ENCODE measurements at places on chromosomes 1 and 21.

GRCh38 chr1:227333423-227333822 is 15.1 kb upstream of the CDC42BPA start:
- DNase-seq, result no peak

DNA sequence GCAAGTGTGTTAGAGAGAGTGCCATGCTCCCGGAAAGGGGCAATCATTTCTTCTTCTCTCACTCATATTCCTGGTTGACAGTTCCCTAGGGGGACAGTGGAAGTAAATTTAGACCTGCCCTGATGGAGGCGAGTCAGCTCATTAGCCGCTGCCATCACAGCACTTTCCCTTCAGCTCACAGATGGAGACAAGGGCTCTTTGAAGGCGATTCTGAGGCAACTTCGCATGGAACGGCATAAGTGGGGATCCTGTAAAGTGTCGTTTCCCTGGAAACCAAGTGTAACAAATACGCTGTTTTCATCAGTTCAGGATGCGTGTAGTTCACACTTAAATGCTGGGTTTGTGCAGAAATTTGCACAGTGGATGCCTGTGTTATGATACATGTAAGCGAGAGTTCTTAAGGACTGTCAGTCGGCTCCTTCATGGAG is 114.5 kb upstream of the TMPRSS15 start:
- DNase-seq, result no peak

DNA sequence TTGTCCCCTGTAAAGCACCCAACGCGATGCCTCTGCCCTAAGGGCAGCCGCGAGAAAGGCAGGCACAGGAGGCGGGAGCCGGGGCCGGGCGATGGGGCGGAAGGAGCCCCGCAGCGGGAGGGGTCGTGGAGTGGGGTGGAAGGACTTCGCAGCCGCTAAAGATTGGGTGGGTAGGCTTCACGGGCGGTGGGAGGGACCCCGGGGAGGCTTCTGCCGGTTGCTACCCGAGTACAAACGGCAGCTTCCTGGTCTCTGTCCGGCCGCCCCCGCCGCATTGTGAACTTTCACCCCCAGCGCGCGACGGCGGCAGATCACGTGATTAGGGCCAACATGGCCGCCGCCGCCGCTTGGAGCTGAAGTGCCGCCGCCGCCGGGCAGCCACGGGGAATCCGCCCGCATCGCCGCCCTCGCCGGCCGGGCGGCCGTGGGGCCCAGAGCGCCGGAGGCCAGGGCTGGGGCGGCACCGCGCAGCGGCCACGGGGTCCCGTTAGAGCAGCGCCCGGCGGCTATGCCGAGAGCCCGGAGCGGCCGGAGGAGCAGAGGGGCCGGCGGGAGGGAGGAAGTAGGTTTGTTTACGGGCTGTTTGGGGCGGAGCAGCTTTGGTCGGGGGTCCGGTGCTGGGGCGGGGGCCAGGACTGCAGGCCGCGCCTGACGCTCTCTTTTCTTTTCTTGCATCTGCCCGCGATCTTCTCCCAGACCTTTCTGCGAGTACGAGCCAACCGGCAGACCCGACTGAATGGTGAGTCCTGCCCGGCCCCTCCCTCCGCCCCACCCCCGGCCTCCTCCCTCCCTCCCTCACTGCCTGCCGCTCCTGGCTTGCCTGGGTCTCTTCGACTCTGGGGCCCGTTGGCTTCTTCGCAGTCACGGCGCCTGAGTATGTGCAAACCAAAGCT is 42.4 kb downstream of the TMEM53 start:
- DNase-seq, result peak; percentile 86

DNA sequence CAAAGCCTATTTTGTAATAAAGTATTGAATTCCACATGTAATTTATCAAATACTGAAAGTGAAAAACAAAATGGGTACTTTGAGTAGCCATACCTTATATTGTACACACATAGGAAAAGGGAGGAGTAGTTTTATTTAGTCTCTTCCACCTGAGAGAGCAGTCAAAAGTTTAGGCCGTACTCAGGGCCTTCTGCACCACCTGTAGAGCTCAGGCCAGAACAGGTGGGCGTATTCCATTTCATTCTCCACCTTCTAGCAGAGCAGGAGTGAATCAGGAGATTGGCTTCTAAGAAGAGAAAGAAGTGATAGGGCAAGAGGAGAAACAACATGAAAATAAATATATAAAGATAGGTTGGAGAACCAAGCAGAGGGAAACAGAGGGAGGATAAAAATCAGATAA is 44.0 kb downstream of the TRAF5 start:
- no peak for DNase-seq

- DNase-seq, result no peak
These were observed 361.3 kb upstream of the LYPLAL1 start for GRCh38 chr1:218812360-218812759.

DNA sequence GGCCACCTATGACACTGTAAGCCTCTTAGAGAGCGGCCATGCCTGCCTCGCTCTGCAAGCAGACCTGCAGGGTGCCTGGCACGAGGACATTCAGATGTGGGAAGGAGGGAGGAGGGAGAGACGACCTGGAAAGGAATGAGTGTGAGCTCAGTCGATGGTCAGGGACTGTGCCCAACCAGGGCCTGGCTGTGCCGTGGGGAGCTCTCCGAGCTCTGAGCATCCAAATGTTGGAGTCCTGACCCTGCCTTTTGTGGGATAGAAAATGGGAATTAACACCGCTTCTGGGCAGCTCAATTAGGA is 7.3 kb downstream of the CSTB start:
- no peak for DNase-seq

DNA sequence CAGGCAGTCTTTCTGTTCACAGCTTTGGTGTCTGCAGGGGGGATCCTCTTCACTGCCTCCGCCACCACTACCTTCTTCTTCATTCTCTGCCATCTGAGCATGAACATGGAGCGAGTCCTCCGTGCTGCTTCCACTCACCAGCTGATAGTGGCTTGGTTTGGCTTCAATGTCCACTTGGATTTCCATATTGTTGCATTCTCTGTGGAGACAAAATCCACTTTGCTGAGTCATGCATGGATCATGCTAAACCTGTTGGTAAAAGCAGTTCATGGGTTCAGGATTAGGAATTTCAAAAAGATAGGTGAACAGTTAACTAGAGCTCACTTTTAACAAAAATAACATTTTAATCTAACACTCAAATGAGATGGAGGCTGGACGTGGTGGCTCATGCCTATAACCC is 27.5 kb downstream of the RNF19B start:
- DNase-seq, result no peak

Measured in CD4-positive, alpha-beta T cell treated with Interferon alpha-2 for 1 hour (primary cell).